ENCODE measurements at places on chromosomes 2 and 18.

DNA sequence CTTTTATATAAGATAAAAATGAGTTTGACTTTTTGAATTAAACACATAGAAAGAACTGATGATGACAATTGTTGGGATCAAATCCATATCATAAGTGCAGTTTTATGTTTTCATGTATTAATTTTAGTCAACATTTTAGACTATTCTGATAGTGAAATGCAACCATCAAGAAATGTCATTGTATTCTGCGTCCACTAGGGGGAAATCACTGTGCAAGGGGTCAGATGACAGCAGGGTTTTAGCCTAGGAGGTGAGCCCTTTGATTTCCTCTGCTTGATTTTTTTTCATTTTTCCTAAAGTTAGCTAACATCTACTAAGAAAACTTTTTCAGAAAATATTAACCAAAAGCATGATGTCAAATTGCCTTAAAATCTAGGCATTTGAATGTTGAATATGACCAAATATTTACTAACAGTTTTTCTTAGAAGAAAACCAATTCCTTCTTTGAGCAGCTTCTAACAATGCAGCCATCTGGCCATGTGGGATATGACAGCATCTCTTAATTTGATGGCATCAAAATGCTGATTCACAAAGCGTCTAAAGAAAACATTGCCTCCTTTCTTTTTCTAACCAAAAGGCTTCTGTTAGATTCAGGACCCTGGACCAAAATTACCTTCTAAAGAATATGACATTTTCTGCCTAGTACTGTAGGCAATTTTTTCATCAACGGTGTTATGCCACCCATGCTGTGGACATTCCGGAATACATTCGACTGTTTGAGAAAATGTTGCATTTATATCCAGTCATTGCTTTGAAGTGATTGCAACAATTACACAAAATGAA, 141.5 kb downstream of the SPHKAP start:
- H3K4me1 ChIP-seq, result no peaks in the 10 kb centered on the region
- no peak for DNase-seq
- no peaks in the 10 kb centered on the region for H3K27me3 ChIP-seq
- H3K4me3 ChIP-seq, result no peak overlapping the region
- no peak overlapping the region for H3K27ac ChIP-seq

DNA sequence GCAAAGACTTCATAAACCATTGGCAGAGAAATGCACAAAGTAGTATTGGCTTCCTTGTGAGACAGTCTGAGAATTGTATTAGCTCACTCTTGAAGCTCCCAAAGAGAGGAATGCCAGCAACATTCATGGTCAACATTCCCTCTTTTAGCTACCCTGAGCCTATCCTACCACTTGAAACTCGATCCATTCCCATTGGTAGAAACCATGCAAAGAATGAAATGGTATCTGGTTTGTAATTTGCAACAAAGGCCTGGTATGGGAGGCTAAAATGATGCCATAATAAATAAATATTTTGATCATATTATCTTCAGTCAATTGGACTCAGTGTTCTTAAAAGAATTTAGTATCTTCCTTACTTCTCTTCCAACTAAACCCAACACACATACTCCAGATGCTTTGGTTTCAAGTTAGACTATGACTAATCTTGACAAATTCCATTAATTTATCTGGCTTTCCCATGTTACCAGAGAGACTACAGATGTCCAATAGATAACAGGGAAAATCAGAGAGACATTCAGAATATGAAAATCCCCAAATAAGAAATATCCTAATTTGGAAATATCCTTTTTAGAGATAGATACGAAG, 102.9 kb downstream of the DHRS9 start:
- no peaks in the 10 kb centered on the region for H3K27me3 ChIP-seq
- no peak overlapping the region for H3K4me3 ChIP-seq
- no peaks in the 10 kb centered on the region for H3K4me1 ChIP-seq
- no peaks in the 10 kb centered on the region for H3K36me3 ChIP-seq

DNA sequence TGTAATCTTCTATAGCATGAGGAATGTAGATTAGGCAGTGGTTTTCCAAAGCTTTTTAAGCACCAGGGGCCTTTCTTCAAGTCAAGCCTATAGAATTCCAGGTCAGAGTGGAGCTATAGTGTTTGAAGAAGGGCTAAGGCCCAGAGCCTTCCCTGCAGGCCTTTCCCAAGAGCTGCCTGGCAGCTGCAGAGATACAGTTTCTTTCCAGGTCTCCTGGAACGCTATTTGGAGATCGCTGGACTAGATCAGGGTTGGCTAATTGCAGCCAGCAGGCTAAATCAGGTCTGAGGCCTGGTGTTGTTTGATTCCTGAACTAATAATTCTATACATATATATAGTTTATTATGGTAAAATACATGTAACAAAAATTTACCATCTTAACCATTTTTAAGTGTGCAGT, 319.0 kb upstream of the SPRED2 start:
- H3K27ac ChIP-seq, result no peak overlapping the region
- H3K27me3 ChIP-seq, result no peaks in the 10 kb centered on the region
- no peaks in the 10 kb centered on the region for H3K4me1 ChIP-seq
- no peak for DNase-seq
- H3K36me3 ChIP-seq, result no peaks in the 10 kb centered on the region
- no peak overlapping the region for H3K4me3 ChIP-seq

- H3K27ac ChIP-seq, result no peak overlapping the region
- no peak overlapping the region for H3K4me3 ChIP-seq
- H3K36me3 ChIP-seq, result no peaks in the 10 kb centered on the region
- H3K27me3 ChIP-seq, result no peaks in the 10 kb centered on the region
Observed at GRCh38 chr18:7366597-7366996, 135.7 kb downstream of the LRRC30 start.

DNA sequence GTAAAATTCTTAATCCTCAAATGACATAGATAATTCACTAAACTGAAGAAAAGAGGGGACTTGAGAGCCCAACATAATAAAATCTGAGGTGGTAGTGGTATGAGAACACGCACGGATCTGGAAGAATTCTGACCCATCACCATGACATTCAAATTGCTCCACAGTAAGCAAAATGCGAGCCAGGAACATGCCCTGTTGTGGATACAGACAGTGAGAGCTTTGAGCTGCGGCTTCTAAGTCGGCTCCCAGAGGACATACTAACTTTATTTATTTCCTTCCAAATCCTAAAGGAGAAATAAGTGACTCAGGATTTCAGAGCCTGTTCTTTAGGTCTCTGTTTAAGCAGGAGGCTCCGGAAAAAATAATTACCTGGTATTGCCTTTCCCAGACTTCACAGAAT, 143.4 kb upstream of the SMAD7 start:
- H3K36me3 ChIP-seq, result no peaks in the 10 kb centered on the region
- DNase-seq, result no peak
- no peak overlapping the region for H3K4me3 ChIP-seq
- H3K4me1 ChIP-seq, result no peaks in the 10 kb centered on the region
- H3K27ac ChIP-seq, result no peak overlapping the region

GRCh38 chr2:15031745-15032240, 399.3 kb downstream of the LRATD1 start:
- no peak overlapping the region for H3K27ac ChIP-seq
- H3K27me3 ChIP-seq, result no peaks in the 10 kb centered on the region
- no peaks in the 10 kb centered on the region for H3K36me3 ChIP-seq

DNA sequence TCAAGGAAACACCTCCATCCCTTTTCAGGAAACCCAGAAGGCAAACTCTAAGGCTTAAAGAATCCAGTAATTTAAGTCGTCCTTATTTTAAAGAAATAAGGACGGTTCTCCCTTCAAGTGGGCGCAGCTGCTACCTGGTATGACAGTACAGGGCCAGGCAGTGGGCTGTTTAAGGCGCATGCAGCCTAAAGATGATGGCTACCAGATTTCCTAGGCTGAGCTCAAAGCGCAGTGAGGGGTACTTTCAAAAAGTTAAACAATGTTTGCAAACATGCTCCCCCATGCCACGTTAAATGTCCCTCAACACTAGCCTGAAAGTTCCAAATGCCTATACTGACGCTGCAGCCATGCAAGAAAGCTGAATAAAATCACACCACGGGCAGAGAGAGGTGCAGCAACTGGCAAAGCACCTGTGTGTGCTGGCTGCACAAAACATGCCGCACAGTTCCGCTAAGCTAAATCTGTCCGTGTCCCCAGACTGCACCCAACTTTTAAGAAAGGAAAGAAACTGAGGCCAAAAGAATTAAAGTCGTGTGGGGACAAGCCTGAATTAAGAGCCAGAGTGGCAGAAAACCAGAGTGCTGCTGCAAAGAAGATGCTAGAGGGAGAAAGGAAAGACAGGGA, 583 bp downstream of the HIBCH start:
- no peak for DNase-seq
- peak overlapping the region; percentile 59 for H3K4me3 ChIP-seq
- no peaks in the 10 kb centered on the region for H3K4me1 ChIP-seq
- no peaks in the 10 kb centered on the region for H3K36me3 ChIP-seq
